Esophagus mucosa (tissue), 1 donor: ENCODE measurements at places on chromosomes 2 and 18. TPM values are rescaled to one million over a fixed set of nuclear protein-coding genes. Genes with fewer than 3 reads are reported as not detected.

DNA sequence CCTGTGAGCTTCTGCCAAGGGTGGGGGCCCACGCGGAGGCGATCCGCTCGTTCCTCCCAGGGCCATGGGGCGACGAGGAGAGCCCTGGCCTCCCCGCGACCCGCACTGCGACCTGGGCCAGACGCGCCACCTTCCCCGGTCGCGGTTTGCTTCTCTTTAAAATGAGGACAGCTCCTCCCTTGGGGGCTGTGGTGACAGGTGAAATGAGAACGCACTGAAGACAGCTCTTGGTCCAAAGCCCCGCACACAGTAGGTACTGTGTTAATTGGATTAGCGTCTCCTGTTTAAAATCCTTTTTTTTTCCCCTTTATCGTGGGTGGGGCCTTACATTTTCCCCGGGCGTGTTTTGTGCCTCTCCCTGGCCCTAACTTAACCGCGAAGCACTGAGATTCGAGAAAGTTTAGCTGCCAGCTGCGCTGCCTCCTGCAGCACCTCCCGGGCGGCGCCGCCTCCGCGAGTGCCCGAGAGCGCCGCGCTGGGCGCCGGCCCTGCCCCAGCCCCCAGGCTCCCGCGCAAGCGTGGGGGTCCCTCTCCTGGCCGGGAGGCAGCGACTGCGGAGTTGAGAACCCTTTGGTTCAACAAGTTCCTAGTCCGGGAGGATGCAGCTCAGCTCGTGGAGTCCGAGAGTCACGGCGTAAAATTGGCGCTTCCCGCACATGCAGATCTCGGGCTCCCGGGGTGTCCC, 1.1 kb downstream of the HPCAL1 start:
- ATAC-seq: no peak

- ATAC-seq: no peak
These were observed 7.3 kb upstream of the LMAN2L start for GRCh38 chr2:96747061-96747617.

- peak; percentile 36 for ATAC-seq
These were observed 599 bp downstream of the ADAM23 start for GRCh38 chr2:206443735-206444527.

FAM124B gene
- 0.36 TPM for total RNA-seq

- ATAC-seq: peak; percentile 91
These were observed 7.9 kb downstream of the LIPG start for GRCh38 chr18:49569724-49570123.

TNFAIP6 gene
- 0.20 TPM for total RNA-seq

GRCh38 chr2:8550937-8551621, 130.8 kb upstream of the ID2 start:
- ATAC-seq: no peak

DNA sequence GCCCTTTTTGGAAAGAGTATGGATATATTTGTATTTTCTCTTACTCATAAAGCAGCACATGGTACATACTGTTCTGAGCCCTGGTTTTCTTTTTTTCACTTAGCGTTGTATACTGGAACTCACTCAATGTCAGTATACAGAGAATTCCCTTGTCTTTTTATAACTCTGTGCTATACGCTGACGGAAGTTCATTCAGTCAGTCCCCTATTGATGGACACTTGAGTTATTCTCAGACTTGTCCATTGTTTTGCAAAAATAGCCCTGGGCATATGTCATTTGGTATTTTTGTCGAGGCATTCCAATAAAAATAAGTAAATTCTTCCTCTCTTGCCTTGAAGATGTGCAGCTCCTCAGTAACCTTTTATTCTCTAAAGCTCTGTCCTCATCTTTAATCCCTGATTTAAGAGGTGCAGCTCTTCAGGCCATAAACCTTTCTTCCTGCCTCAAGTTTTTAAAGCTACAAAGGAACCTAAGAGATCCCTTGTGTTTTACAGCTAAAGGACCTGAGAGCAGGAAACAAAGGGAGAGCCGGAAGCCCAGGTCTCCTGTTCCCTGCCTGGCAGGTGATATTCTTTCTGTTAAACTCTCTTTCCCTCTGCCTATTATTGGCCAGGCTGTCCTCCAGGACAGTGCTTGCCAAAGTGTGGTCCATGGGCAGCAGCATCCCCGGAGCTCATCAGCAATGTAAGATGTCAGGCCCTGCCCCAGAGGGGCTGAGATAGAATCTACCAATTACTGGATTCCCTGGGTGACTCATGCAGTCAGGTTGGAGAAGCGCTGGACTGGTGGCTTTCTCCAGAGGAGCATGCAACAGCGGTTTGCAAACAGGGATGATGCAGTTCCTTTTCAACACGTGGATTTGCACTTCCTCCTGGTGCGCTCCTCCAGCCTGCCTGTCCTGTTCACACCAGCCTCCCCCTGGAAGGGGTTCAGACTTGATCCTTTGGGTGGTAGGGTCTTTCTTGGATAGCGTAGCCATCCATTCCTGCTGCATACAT, 158.0 kb downstream of the NEDD4L start:
- ATAC-seq: peak; percentile 35

DNA sequence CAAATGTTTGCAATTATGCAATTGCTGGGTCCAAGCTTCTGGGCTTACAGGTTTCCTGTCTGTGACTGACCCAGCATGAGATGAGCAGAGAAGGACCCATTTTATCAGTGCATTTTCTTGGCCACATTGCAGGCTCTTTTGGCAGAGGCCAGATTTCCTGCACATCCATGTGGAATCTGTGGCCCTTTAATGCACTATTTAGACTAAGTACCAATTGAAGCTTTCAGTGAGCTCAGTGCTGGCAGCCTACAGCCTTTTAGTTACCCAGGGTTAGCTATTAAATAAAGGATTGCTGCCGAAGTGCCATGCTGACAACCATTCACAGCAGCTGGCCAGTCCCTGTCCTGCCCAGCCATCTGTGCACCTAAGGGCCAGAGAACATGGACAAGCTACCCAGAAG, 165.0 kb downstream of the ANKRD30B start:
- no peak for ATAC-seq

CELF4 gene
- not detected for total RNA-seq

- ATAC-seq: peak; percentile 22
These were observed 250.9 kb downstream of the BCL11A start for GRCh38 chr2:60302377-60303126.

DNA sequence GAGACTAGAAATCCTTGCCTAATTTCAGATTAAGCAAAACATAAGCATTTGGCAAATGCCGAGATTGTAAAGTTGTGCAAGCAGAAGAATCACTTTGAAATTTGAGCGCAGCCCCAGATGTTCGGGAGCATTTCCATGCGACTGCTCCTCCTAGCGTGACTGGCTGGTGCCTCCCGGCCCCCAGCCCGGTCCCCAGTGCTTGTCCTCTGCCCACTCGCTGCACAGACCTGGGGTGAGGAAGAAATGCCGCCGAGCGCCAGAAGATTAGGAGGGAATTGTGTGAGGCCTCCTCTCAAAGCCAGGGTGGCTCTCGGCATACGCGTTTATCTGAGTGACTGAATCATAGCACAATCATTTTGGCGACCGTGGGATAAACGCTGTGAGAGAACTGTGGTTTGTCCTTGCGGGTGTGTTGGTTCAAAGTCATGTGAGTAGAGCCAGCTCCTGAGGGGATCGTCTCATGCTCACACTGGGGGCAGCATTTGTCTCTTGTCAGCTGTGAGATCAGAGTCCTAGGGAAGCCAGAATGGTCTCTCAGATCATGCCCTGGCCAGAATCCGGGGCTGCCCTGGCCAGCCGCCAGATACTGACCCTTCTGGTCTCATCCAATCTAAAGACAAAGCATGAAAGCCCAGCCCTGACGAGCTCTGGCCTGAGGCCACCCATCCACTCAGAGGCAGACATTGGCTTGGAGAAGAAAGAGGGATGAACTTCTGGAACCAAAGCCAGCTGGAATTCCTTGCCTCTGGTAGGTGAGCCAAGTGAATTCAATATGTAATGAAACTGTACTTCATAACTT, 189.3 kb downstream of the SH3RF3 start:
- peak; percentile 16 for ATAC-seq

- ATAC-seq: no peak
These were observed 54.5 kb upstream of the DAPL1 start for GRCh38 chr2:158740621-158741020.

DNA sequence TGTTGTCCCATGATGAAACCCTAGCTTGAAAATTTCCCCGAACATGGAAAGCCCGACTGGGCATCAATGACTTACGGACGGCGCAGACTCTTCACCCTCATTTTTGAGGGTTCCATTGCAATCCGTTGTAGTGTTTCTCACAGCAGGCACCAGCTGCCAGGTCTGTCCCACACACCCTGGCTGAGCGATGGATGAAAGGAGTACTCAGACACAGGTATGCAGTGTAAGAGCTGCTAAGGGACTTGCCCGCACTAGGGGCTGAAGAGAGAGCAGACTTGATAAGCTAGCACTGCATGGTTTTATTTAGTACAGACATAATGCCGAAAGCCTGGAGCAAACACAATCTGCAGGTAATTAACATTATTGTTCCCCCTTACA, 15.8 kb downstream of the DYNAP start:
- peak; percentile 22 for ATAC-seq
